ENCODE measurements at places on chromosomes 2 and 18.
A peak's percentile ranks its signal among the peaks of the same experiment; 100 is the strongest.

DNA sequence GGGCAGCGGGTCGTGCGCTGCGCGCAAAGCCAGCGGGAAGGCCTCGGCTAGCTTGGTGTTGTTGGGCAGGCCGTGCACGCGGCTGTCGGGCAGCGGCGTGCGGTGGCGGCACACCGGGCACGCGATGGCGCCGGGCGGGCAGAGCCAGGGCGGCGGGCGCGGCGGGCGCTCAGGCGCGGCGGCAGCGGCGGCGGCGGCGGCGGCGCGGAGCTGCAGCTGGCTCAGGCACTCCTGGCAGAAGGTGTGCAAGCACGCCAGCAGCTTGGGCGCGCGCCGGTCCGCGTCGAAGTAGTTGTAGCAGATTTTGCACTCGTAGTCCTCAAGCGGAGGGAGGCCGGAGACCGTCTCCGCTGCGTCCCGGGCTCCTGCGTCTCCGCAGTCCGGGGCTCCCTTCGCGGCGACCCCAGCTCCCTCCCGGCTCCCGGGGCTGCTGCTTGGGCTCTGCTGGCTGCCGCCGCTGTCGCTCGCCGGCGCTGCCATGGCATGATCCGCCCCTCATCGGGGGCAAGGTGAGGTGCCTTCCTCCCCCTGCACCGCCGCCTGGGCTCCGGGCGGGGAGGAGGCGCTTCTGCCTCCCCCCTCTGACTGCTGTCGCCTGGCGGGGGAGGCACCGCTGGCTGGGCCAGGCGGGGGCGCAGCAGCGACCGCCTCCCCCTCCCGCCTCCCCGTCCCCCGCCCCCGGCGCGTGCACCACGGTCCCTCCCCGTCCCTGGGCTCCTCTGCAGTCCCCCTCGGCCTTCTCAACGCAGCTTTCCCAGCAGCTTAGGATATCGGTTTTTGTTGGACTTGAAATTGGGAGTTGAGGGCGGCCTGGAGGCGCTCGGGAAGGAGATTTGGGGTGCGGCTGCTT is 21.0 kb upstream of the PAX3 start:
- DNase-seq = peak; percentile 53

DNA sequence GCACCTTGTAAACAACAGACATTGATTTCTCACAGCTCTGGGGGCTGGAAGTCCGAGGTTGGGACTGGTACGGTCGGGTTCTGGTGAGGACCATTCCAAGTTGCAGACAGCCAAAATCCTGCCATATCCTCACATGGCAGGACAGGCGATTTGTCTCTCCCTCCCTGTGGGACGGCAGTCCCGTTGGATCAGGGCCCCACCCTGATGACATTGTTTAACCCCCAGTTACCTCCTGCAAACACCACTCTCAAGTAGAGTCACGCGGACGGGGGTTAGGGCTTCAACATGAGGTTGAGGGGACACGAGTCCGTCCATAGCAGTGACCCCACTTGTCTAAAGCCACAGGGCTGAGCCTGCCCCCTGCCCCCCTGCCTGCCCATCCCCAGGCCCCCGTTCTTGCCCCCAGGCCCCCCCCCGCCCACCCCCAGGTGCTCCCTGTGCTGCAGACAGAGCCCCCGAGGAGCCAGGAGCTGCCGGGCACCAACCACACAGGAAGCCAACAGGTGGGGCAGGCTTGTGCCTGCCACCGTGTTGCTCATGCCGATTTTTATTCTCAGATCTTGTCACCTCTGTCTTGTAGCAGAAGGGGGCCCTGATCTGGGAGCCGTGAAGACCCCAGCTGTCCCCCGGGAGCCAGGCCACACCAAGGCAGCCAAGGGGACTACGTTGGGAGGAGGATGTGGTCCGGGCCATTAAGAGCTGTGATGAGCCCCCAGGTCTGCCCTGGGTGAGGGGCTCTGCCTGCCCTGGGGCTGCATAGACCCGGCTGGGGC is 82.2 kb downstream of the NFATC1 start:
- DNase-seq = no peak

DNA sequence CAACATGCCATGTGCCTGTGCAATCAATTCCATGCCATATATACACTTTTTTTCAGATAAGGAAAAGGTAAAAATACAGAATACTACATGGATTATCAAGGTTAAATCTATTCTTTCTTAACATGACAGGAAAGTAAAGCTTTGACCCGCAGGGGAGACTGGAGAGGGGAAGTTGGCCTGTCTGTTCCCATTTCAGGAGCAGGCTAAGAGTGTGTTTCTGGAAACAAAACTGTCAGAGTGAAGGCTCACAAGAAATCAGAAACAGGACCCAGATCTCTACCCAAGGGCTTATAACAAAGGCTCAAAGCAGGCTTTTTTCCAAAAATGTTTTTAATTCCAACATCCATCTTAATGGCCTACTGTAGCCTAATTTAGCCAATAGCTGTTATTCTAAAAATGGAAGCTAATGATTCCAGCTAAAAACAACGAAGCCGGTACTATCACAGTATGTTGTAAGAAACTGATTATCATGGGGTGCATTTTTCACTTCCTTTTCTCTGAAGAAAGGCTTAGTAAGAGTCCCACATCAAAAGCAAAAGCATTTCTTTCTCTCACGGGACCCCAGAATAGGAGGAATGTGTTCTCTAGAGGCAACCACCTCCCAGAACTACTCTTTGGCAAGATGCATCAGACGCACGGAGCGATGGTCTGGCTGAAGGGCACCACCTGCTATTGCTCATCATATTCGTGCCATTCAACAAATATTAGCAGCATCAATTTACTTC is 41.4 kb downstream of the FECH start:
- DNase-seq = no peak

DNA sequence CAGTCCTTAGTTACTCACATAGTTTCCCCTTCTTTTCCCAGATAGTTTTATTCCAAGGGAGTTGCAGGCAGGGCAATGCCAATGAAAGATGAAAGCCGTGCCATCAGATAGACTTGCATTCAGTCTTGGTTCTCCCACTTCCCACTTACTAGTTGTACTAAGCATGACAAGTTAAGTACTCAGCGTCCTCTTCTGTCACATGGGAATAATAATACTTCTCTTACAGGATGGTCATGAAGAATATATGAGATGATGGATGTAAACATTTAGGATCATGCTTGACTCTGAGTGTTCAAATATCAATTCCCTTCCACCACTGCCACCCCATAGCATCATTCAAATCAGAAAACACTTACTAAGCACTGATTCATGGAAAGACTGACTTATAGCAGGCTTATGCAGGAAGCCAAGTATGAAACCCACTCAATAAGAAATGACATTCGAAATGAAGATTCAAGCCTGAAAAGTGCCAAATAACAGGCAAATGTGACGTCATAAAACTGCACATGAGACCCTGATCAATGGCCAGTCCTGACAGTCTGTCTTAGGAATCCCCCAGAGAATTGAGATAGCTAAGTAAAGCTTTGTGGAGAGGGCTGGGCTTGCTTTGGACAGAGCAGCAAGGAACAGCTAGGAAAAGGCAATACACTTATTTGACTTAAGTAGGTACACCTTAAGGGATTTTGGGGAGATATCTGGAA is 11.1 kb upstream of the EVA1A start:
- DNase-seq = peak; percentile 52

GRCh38 chr2:219538504-219538951 is 5.1 kb downstream of the CHPF start:
- DNase-seq = peak; percentile 48

- DNase-seq = no peak
These were observed 245.2 kb downstream of the CDCA7 start for GRCh38 chr2:173599821-173600359.

GRCh38 chr2:120599656-120600055 is 136.0 kb upstream of the GLI2 start:
- no peak for DNase-seq

- DNase-seq = no peak
These were observed 10.1 kb upstream of the TMEM185B start for GRCh38 chr2:120233292-120233691.

DNA sequence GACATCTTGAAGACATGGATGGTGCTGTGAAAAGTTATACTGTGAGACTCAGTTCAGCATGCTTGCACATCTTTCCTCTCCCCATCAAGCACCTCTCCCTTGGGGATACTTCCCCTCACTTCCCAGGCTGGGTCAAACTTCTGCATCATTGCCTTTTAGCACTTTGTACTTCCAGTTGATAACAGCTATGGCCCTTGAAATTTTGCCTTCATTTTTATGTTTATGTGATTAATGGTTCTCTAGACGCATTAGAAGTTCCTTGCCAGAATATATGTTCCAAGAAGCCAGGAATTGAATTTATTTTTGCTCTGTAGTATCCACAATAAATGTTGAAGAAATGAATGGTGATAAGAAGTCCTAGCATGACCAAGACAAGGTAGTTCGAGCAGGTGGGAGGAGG is 120.9 kb upstream of the ST6GAL2 start:
- no peak for DNase-seq

- no peak for DNase-seq
These were observed 520.8 kb downstream of the RNF144A start for GRCh38 chr2:7437716-7438632.

- no peak for DNase-seq
These were observed 56.1 kb upstream of the HDAC4 start for GRCh38 chr2:239456940-239457339.

GRCh38 chr2:147468349-147468748 is 376.5 kb upstream of the ACVR2A start:
- DNase-seq = no peak

- DNase-seq = no peak
These were observed 1136.9 kb upstream of the TMEFF2 start for GRCh38 chr2:193331676-193332075.

DNA sequence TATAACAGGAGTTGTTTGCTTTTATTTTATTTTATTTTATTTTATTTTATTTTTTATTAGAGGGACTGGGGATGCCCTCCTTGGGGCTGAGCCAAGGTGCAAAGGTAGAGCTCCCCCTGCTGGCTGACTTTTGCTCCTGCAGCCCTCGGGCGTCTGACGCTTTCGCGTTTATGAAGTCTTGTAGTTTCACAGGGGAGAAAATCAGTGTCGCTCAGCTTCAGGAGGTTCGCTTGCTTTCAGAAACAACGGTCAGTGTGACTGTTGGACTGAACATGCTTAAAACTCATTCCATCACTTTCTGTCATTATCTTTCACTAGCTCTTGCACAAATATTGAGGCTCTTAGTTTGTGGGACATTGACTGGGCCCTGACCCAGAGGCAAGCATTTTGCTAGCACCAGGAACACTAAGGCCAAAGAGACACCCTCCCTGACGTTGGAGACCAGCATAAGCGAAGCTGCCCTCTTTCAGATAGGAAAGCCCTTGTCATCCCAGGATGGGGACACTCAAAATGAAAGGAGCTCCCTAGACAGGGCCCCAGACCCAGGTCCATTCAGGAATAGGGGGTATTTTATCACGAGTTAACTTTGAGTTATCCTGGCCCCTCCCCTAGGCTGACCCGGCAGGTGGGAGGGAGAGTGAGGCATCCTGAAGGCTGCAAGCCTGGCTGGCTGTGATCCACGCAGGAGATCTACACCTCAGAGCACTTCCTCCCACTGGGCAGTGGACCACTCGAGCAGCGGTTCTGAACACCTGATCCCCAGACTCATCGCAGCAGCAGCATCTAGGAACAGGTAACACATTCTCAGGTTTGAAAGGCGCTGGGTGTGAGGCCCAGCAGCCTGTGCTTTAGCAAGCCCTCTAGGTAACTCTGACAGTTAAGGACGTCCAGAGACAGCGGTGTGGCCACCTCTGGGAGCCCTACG is 34.4 kb downstream of the LGALSL start:
- DNase-seq = peak; percentile 26

DNA sequence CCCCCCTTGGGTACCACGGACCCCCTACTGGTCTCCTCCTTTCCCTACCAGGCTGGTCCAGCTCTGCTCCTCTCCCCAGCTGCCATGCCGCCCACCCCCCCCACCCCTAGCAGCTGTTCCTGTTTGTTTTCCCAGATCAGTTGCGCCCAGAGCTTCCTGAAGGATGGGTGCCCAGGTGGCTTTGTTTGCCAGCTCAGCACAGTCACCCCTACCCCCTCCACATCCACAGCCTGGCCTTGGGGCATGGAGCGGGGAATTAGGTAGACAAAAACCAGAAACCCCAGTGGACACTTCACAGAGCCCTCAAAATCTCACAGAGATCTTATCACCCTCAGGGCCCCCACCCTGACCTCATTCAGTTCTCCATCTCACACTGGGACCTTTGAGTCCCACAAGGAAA is 3.7 kb upstream of the CRYBA2 start:
- no peak for DNase-seq

Measured in foreskin fibroblast (primary cell).